ENCODE measurements at places on chromosomes 13 and 19. TPM values are rescaled to one million over a fixed set of nuclear protein-coding genes. Genes with fewer than 3 reads are reported as not detected.

COLGALT1 gene
- 23.6 TPM for polyA plus RNA-seq

ZNF571 gene
- polyA plus RNA-seq, result 4.0 TPM

ZNF564 gene
- polyA plus RNA-seq, result 10.2 TPM

ZNF573 gene
- 1.5 TPM for polyA plus RNA-seq

GNA15 gene
- 1.7 TPM for polyA plus RNA-seq

NUMBL gene
- polyA plus RNA-seq, result 3.3 TPM

All from kidney (tissue), 22 donors.